Nephron progenitor cell (in vitro differentiated cells): ENCODE measurements at places on chromosomes 13 and 19.

DNA sequence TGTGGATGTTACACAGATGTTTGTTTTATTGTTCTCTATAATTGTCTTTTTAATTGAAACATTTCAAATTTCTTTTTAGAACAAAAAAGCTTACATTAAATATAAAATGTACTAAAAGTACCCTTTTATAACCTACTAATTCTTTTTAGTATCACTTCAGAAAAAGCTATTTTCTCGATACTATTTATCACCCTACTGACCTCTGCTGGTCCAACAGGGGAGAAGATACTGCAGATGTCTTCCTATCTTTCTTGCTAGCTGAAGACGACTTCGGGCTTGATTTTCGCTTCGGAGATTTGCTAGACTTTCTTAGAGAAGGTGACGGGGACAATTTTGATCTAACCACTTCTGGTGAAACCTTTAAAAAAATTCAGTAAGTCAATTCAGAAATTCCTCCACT lies 42.4 kb downstream of the ZC3H13 start:
- H3K27me3 ChIP-seq = no peaks in the 10 kb centered on the region
- H3K27ac ChIP-seq = no peak overlapping the region
- H3K36me3 ChIP-seq = peaks cover 43% of the 10 kb centered on the region
- no peaks in the 10 kb centered on the region for H3K4me1 ChIP-seq
- no peak overlapping the region for H3K4me3 ChIP-seq
- DNase-seq = no peak

- peaks cover 15% of the 10 kb centered on the region for H3K36me3 ChIP-seq
- no peak overlapping the region for H3K27ac ChIP-seq
- H3K4me1 ChIP-seq = peaks cover 58% of the 10 kb centered on the region
- H3K27me3 ChIP-seq = no peaks in the 10 kb centered on the region
- H3K4me3 ChIP-seq = no peak overlapping the region
Measured at GRCh38 chr13:100519626-100520025, 69.0 kb downstream of the GGACT start.

DNA sequence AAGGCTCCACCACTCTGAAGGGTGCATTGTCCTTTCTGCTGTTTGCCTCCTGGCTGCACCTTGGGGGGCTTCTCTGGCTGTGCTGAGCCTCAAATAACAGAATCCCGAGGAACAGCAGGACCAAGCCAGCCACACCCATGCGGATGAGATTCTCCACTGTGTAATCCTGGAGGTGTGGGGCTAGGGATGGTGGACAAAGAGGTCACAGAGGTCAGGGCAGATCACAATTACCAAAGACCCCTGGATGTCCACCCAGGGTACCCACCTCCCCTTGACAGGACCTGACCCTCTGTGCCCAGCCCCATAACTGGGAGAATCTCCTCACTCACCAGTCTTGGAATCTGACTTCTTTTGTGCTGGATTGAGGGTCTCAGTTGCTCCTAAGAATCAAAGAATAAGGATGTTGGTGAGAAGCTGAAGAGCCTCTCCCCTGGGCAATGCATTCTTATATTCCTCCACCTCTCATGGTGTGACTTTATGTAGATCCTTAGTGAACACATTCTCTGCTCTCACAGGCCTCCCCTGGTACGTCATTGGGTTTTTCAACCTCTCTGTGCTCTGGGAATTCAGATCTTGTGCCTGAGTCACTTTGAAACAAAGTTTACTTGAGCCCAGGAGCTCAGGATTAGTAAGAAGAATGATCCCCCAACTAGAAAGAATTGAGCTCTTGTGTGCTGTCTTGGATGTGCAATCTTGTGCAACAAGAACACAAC lies 5.2 kb downstream of the LILRA4 start:
- no peaks in the 10 kb centered on the region for H3K36me3 ChIP-seq
- H3K4me3 ChIP-seq = no peak overlapping the region
- H3K4me1 ChIP-seq = peaks cover 4% of the 10 kb centered on the region
- H3K27ac ChIP-seq = no peak overlapping the region

DNA sequence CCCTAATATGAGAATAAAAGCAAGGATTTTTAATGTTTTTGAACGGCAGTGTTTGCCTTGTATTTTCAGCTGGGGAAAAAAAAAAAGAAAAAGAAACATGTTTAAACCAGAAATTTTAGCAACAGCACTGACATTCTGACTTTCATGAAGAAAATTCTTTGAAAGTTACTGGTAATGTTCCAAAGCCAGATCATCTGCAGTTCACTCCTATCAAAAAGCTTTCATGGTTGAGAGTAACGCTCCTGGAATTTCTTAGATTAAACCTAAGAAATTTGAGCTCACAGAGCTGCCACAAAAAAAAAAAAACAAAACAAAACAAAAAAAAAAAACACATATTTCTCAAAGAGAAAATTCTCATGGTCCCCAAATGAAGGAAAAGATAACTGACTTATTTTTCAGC lies 1106.7 kb downstream of the EFNB2 start:
- no peak overlapping the region for H3K4me3 ChIP-seq
- H3K4me1 ChIP-seq = no peaks in the 10 kb centered on the region
- H3K27me3 ChIP-seq = no peaks in the 10 kb centered on the region
- no peak overlapping the region for H3K27ac ChIP-seq
- no peaks in the 10 kb centered on the region for H3K36me3 ChIP-seq
- DNase-seq = no peak

- H3K4me1 ChIP-seq = peaks cover 42% of the 10 kb centered on the region
- DNase-seq = peak; percentile 80
- peaks cover 15% of the 10 kb centered on the region for H3K36me3 ChIP-seq
- H3K4me3 ChIP-seq = peak overlapping the region; percentile 92
- H3K27ac ChIP-seq = peak overlapping the region; percentile 100
Measured at GRCh38 chr19:49676136-49676783, 811 bp upstream of the PRMT1 start.

DNA sequence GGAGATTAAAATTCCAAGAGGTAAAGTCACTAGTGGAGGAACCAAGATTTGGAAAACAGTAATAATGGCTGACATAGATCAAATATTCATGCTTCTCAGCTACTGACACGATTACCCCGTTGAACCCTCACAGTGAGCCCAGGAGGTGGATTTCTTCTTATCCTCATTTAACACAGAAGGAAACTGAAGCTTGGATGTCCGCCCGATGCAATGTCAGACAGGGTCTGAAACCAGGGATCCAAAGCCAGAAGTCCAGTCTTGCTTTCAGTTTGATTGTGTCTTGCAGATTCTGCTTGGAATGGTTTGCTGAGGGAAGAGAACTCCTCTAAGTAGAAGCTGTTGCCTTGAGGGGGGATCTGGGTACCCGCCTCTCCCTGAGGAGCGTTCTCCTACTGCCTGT lies 404.7 kb downstream of the KCNRG start:
- peaks cover 17% of the 10 kb centered on the region for H3K36me3 ChIP-seq
- no peak overlapping the region for H3K4me3 ChIP-seq
- no peak for DNase-seq
- peak overlapping the region; percentile 31 for H3K27ac ChIP-seq
- H3K27me3 ChIP-seq = no peaks in the 10 kb centered on the region
- H3K4me1 ChIP-seq = peaks cover 24% of the 10 kb centered on the region

GRCh38 chr13:21703846-21704245 lies 33.0 kb downstream of the FGF9 start:
- H3K4me3 ChIP-seq = no peak overlapping the region
- no peak overlapping the region for H3K27ac ChIP-seq
- peaks cover 19% of the 10 kb centered on the region for H3K4me1 ChIP-seq
- H3K36me3 ChIP-seq = peaks cover 42% of the 10 kb centered on the region

GRCh38 chr19:5170329-5170745 lies 170.3 kb downstream of the PTPRS start:
- H3K4me1 ChIP-seq = no peaks in the 10 kb centered on the region
- peaks cover 5% of the 10 kb centered on the region for H3K36me3 ChIP-seq
- peaks cover 14% of the 10 kb centered on the region for H3K27me3 ChIP-seq
- peak; percentile 39 for DNase-seq
- no peak overlapping the region for H3K4me3 ChIP-seq
- H3K27ac ChIP-seq = no peak overlapping the region

GRCh38 chr13:56563663-56564062 lies 577.1 kb upstream of the PRR20A start:
- no peaks in the 10 kb centered on the region for H3K36me3 ChIP-seq
- H3K4me1 ChIP-seq = no peaks in the 10 kb centered on the region
- no peak for DNase-seq
- H3K27me3 ChIP-seq = peaks cover 4% of the 10 kb centered on the region
- no peak overlapping the region for H3K4me3 ChIP-seq
- no peak overlapping the region for H3K27ac ChIP-seq

- H3K36me3 ChIP-seq = peaks cover 30% of the 10 kb centered on the region
- H3K27me3 ChIP-seq = peaks cover 2% of the 10 kb centered on the region
- no peak overlapping the region for H3K4me3 ChIP-seq
- H3K4me1 ChIP-seq = no peaks in the 10 kb centered on the region
- no peak overlapping the region for H3K27ac ChIP-seq
Measured at GRCh38 chr13:75347457-75347856, 134.5 kb downstream of the TBC1D4 start.

DNA sequence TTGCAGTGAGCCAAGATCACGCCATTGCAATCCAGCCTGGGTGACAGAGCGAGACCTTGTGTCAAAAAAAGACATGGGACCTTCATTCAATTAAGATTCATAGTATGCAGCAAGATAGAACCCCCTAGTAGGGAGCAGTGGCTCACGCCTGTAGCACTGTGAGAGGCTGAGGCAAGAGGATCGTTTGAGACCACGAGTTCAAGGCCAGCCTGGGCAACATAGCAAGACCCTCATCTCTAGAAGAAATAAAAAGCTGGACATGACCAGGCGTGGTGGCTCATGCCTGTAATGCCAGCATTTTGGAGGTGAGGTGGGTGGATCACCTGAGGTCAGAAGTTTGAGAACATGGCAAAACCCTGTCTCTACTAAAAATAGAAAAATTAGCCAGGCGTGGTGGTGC lies 7.1 kb upstream of the LGALS7 start:
- no peak overlapping the region for H3K27ac ChIP-seq
- no peaks in the 10 kb centered on the region for H3K4me1 ChIP-seq
- H3K36me3 ChIP-seq = no peaks in the 10 kb centered on the region
- H3K27me3 ChIP-seq = peaks cover 34% of the 10 kb centered on the region
- DNase-seq = no peak

GRCh38 chr13:108003626-108004025 lies 211.7 kb downstream of the LIG4 start:
- H3K27me3 ChIP-seq = peaks cover 12% of the 10 kb centered on the region
- no peaks in the 10 kb centered on the region for H3K36me3 ChIP-seq
- no peak overlapping the region for H3K27ac ChIP-seq
- no peaks in the 10 kb centered on the region for H3K4me1 ChIP-seq
- no peak for DNase-seq
- H3K4me3 ChIP-seq = no peak overlapping the region

DNA sequence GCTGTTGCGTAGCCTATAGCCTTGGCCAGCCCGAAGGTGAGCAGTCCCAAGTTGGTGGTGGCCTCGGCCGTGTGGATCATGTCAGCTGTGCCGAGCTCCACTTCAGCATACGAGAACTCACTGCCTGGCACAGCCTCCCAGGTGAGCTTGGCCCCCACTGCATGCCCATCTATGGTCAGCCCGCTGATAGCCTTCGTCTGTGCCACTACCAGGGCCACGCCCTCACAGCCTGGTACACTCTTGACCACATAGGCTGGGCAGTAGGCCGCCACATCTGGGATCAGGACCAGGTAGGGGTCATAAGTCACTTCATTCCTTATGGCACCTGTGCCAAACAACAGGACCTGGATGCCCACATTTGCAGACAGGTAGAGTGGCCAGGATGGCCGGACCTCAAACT lies 7.4 kb downstream of the FCGBP start:
- no peak for DNase-seq
- H3K4me1 ChIP-seq = no peaks in the 10 kb centered on the region
- H3K27me3 ChIP-seq = peaks cover 25% of the 10 kb centered on the region
- no peak overlapping the region for H3K4me3 ChIP-seq
- no peaks in the 10 kb centered on the region for H3K36me3 ChIP-seq

- peaks cover 11% of the 10 kb centered on the region for H3K36me3 ChIP-seq
- peak; percentile 33 for DNase-seq
- H3K4me1 ChIP-seq = peaks cover 39% of the 10 kb centered on the region
- no peaks in the 10 kb centered on the region for H3K27me3 ChIP-seq
- no peak overlapping the region for H3K4me3 ChIP-seq
Measured at GRCh38 chr19:10764340-10764894, 46.5 kb downstream of the DNM2 start.

DNA sequence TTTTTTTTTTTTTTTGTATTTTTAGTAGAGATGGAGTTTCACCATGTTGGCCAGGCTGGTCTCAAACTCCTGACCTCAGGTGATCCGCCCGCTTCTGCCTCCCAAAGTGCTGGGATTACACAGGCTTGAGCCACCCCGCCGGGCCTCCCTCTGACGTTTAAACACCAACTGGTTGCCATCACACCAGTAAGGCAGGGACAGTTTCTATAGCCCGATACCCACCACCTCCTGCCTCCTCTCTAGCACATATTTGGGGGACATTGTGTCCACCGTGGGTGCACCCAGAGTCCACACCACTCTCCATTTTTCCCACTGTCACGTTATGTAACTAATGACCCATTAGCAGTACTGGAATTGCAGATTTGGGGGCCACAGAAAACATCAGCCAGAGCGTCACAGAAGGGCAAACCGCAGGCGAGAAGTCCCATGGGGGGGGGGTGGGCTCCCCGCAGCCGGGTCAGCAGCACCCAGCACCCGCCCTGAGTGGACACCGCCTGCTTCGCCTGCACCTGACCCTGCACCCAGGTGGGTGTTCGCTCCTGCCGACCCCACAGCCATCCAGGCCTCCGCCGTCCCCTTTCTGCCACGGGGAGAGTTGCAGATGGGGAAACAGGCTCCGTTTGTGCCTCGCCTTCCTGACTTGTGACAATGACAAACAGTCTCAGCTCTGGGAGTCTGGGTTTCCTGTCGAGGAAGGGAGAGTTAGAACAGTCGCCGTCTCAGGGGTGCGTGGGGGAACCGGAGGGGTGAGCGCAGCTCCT lies 3.6 kb downstream of the ONECUT3 start:
- no peak overlapping the region for H3K27ac ChIP-seq
- H3K4me1 ChIP-seq = peaks cover 13% of the 10 kb centered on the region
- no peaks in the 10 kb centered on the region for H3K36me3 ChIP-seq
- H3K27me3 ChIP-seq = peaks cover 89% of the 10 kb centered on the region
- DNase-seq = no peak
- no peak overlapping the region for H3K4me3 ChIP-seq

- H3K27ac ChIP-seq = peak overlapping the region; percentile 94
- peaks cover 82% of the 10 kb centered on the region for H3K4me1 ChIP-seq
- no peak for DNase-seq
- peaks cover 61% of the 10 kb centered on the region for H3K36me3 ChIP-seq
- no peak overlapping the region for H3K4me3 ChIP-seq
Measured at GRCh38 chr19:8452446-8453123, 7.8 kb downstream of the HNRNPM start.
